Effector memory CD4-positive, alpha-beta T cell (primary cell): ENCODE measurements at places on chromosomes 1 and 21.

DNA sequence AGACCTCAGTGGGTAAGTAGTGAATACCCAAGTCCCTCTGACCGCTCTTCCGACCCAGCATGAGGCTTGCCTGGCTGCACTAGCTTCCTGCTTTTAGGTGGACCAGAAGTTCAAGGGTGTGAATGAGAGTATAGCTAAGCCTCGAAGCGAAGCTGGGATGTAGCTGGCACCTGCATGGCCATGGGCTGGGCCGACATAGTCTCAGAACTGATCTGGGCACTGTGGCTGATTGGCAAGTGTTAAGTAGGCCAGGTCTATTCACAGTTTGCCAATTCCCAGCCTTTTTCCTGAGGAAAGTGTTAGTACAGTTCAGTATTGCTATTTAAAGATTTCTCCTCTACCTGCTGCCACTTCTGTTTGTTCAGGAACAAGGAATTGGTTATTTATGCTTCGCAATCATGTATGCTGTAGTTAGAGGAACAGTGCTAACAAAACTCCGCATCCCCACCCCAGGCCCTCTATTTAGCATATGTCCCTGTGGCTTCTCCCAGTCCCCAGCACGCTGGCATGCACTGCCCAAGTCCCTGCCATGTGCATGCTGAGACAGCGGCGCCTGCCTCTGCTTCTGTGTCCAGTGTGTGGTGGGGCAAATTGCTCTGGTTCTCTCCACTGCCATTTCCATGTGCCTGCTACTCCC, 16.3 kb downstream of the SPATA46 start:
- DNase-seq: no peak

DNA sequence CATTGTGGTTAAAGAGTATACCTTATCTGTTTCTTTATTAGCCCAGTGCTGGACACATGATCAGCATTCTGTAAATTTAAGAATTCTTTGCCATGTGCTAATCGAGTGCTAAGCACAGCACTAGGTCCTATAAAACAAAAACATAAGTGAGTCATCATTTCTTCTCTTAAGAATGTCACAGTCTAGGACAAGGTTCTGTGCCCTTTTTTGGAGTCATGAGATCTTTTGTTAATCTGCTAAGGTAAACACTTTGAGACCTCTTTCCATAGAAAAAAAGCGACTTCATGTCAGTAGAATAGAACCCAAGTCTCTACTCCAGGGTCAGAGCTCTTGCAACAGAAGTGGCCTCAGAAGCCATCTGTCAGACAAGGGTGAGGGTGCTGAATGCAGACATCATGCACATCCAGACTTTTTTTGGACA, 70.0 kb upstream of the NFIA start:
- no peak for DNase-seq

- no peak for DNase-seq
Observed at GRCh38 chr1:74436078-74436477, 76.3 kb downstream of the LRRC53 start.

- no peak for DNase-seq
Observed at GRCh38 chr1:183842795-183843144, 37.9 kb downstream of the RGL1 start.

- DNase-seq: no peak
Observed at GRCh38 chr21:14690886-14691285, 144.8 kb upstream of the SAMSN1 start.

GRCh38 chr1:68516066-68516465, 19.2 kb upstream of the DEPDC1 start:
- no peak for DNase-seq

GRCh38 chr1:23184212-23184934, 15.7 kb upstream of the LUZP1 start:
- DNase-seq: no peak

- no peak for DNase-seq
Observed at GRCh38 chr1:55420929-55421716, 206.0 kb upstream of the USP24 start.

GRCh38 chr1:19484798-19485361, 459 bp downstream of the CAPZB start:
- no peak for DNase-seq

- no peak for DNase-seq
Observed at GRCh38 chr1:106223213-106223612, 833.3 kb upstream of the PRMT6 start.

GRCh38 chr1:94582565-94582964, 41.0 kb upstream of the F3 start:
- DNase-seq: no peak

GRCh38 chr1:165057956-165058355, 298.6 kb downstream of the LMX1A start:
- no peak for DNase-seq
